ENCODE measurements at places on chromosomes 1 and 21.

- no peak for DNase-seq
Observed at GRCh38 chr1:93082313-93082712, 3.2 kb downstream of the MTF2 start.

- no peak for DNase-seq
Observed at GRCh38 chr1:206502812-206503211, 4.5 kb upstream of the RASSF5 start.

GRCh38 chr1:164953098-164953497, 394.1 kb downstream of the PBX1 start:
- DNase-seq = no peak

DNA sequence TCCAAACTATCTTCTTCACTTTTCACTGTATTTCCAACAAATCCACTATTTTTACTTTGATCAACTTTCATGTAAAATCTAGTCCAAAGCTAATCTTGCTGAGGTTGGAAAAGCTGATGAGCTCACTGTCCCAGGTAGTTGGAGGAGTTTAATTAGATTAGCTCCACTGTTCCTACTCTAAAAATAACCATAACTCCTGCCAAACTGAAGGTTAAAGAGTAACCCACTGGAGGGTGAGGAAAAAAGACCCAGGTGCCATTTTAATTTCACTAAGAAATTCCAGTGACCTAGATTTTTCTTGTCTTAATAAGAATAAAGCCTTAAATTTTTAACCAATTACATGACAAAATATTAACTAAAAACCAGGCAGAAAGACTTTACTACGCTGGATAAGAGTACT, 15.3 kb downstream of the DCAF8 start:
- no peak for DNase-seq

DNA sequence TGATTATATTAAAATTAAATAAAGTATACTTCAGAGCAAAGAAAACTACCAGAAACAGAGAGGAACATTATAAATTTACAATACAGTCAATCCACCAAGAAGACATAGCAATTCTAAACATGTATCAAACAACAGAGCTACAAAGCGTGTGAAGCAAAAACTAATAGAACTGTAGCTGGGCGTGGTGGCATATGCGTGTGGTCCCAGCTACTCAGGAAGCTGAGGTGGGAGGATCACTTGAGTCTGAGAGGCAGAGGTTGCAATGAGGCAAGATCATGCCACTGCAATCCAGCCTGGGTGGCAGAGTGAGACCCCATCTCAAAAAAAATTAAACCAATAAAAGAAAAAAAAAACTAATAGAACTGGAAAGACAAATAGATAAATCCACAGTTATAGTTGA, 12.3 kb downstream of the CCDC185 start:
- DNase-seq = no peak

- DNase-seq = no peak
Observed at GRCh38 chr1:176795929-176796328, 333.0 kb downstream of the PAPPA2 start.

GRCh38 chr1:27299385-27300271, 22.3 kb upstream of the TMEM222 start:
- no peak for DNase-seq

DNA sequence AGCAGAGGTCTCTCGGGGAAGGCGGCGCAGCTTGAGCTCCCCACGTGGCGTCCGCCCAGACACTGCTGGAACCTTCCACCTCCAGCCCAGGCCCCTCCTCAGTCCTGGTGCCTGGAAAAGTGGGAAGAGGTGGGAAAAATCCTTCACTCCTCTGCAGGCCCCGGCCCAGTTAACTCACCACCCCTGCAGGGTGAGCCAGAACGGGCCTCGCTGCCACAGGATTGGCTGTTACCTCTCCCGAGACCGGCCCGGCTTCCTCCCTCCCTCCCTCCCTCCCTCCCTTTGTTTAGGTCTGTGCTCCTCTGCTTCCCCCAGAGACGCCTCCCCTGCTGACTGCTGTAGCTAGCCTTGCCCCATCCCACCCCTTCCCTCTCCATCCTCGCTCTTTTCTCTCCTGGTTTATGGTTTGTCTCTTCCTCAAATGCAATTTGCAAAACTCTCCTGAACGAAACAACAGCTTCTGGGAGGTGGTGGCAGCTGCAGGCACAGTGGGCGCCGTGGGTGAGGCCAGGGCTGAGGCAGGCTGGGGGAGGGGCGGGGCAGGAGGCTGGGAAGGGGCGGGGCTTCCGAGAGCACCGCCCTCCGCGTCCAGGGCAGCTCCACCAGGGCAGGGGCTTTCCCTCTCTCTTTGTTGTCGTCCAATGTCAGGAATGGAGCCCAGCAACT, 6.5 kb downstream of the CAPN9 start:
- DNase-seq = no peak

DNA sequence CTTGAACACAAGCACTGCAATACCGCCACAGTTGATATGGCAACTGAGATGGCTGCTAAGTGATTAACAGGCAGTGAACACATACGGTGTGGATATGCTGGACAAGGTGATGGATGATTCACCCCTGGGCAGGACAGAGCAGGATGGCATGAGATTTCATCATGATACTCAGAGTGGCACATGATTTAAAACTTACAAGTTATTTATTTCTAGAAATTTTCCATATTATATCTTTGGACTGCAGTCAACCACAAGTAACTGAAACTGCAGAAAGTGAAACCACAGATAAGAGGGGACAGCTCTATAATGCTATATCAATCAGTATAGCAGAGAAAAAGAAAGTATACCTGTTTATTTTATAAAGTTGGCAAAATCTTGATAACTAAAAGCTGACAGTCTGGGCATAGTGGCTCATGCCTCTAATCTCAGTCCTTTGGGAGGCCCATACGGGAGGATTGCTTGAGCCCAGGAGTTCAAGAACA, 47.9 kb downstream of the PHACTR4 start:
- no peak for DNase-seq

DNA sequence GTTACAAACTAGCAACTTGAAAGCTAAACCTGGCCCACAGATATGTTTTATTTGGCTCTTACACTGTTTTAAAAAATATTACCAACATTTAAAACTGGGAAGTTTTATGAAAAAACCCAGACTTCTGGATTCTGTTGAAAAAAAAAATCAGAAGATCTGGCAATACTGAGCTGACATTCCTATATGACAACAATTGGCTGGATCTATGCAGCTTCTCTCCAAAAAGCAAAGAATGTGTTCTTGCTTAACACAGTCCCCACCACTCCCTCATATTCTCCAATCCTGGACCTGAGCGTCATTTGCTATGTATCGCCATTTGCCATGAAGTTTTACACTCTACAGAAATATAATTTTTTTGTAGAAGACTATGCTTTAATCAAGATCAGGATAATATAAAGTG, 859.6 kb downstream of the LTN1 start:
- no peak for DNase-seq

- DNase-seq = no peak
Observed at GRCh38 chr1:41860214-41860613, 58.5 kb downstream of the HIVEP3 start.

GRCh38 chr1:173570370-173571007, 32.4 kb downstream of the SLC9C2 start:
- no peak for DNase-seq

DNA sequence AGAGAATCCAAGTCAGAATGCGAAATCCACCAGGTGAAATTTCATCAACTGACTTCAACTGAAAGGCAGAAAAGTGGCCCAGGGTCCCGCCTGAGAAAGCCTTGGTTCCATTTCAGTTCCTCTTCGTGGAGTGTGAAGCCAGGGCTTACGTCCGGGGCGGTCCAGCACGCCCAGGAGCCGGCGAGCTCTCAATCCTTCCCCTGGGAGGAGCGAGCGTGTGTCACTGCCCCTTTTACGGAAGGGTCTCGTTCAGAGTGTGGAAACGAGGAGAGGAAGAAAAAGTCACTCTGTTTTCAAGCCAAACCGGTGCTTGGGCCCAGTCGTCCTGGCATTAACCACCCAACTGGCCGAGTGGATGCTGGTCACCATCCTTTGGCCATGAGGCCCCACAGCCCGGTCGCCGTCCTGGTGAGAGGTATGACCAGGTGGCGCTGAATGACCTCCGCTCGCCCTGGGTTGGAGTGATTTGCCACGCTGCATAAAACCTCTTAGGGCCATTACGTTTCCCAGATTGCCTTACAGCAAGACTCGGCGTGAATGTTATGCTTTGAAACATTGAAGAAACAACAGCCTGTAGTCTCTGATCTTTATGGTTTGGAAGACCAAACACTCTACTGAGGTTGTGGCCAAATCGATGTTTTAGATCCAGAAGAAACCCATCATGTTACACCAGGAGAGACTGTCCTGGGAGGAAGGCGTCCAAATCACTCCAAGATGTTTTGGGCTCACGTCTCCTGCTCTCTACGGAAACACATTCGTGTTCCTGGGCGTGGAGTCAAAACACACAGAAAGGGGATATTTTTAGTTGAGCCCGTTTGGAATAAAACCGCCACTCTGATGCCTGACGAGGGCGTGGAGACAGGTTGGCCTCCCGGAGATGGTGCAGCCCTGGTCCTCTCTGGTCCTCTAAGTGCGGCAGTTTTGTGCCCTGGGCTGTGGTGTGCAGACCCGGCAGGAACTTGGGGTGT, 93.6 kb upstream of the ACTRT2 start:
- no peak for DNase-seq

GRCh38 chr1:160070243-160071163, 543 bp upstream of the KCNJ10 start:
- peak; percentile 64 for DNase-seq

DNA sequence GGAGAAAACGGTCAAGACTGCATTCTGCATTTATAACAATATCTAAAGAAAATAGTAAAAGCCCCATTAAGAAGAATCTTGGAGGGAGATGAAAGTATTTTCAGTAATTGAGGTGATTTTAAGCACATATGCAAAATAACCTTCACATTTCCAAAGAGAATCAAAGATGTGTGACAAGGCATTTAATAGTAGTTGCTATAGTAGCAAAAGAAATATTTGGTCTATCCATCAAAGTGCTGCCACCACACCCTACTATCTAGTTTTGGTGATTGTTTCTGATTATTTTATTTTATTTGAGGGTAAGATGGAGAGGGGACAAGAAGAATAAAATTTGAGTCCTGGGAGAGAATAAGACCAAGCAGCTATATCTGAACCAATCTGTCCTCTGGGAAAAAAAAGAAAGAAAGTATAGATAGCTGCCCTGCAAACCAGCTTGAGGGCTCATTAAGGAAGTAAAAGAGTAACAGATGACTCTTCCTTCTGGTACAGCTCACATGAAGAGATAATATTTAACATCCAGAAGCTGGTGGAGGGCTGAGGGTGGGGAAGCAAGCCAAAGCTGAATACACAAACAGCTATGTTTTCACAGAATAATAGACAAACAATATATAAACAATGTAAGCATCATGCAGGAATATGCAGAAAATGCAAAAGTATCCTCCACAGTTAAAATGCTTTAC, 47.2 kb upstream of the RASAL2 start:
- no peak for DNase-seq

- DNase-seq = no peak
Observed at GRCh38 chr1:63739452-63739851, 34.4 kb upstream of the ROR1 start.

GRCh38 chr1:182181167-182181572, 119.7 kb upstream of the ZNF648 start:
- no peak for DNase-seq

- DNase-seq = peak; percentile 12
Observed at GRCh38 chr21:36504067-36505058, 24.4 kb upstream of the CLDN14 start.

DNA sequence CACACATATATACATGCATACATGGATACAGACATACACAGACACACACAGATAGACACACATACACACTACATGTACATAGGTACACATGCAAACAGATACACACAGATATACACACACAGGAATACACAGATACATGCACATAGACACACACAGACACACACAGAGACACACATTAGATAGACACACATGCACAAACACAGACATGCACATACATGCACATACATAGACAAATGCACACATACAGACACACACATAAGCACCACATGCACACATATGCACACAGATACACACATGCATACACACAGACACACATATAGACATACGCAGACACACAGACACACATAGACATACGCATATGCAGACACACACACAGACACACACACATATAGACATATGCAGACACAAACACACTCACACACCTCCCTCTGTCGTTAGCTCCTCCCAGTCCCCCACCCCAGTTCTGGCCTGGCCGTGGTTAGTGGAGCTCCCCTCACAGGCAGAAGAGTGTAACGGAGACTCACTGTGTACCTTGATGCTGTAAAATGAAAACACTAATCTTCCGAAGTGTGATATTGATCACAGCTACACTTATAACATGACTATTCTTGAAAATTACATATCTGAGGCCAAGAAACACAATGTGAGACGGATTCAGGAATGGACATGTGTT, 7.6 kb downstream of the UBASH3A start:
- DNase-seq = no peak

- DNase-seq = no peak
Observed at GRCh38 chr1:16145662-16146278, 10.1 kb downstream of the EPHA2 start.

- DNase-seq = no peak
Observed at GRCh38 chr1:54337928-54338327, 68.3 kb downstream of the SSBP3 start.

DNA sequence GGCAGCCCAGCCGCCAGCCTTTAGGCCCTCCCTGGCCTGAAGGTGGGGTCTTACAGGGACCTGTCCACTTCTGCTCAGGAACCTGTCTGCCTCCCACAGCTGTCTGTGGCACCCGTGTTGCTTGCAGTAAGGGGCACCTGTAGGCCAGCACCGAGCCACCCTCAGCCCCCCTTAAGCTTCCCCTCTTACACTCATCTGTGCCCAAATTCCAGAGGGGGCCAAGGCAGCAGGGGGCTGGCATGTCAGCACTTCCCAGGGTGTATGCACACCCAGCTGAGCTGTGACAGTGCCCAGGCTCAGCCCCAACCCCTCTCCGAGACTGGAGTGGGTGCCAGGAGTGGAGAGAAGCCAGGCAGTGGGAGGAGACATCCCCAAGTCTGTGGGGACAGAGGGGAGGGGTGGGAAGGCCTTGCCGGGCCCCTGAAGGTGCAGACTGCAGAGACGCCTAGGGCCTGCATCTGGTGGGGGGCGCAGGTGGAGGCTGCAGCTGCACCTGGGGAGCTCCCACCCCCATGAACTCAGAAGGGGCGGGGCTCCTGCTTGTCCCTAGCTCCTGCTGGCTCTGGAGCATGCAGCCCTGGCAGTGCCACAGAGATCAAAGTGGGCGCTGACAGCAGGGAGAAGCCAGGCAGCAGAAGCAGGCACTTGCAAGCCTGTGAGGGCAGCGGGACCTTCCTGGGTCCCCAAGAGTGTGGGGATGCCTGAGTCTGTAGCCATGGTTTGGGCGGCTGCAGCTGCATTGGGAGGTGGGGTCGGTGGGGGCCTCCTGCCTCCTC, 5.4 kb upstream of the SLC2A7 start:
- DNase-seq = no peak

DNA sequence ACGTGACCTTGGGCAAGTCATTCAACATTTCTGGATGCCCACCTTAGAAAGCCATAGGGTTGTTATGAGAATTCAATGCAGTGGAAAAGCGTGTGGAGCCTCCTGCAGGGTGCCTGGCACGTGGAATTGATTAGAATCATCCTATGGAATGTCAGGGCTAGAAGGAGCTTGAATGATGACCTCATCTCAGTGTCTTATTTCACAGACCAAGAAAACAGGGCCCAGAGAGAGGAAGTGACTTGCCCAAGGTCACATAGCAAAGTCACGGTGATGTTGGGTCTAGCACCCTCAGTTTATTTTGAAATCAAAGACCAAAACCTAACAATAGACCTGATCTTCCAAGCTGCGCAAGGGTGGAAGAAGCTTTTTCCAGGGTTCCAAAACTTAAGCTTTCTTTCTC, 6.0 kb downstream of the TRABD2B start:
- no peak for DNase-seq

GRCh38 chr21:45572783-45573451, 30.7 kb upstream of the SLC19A1 start:
- no peak for DNase-seq

- DNase-seq = no peak
Observed at GRCh38 chr1:66211521-66211920, 322.4 kb upstream of the SGIP1 start.

Measured in activated gamma-delta T cell treated with anti-CD3 and anti-CD28 coated beads, Interleukin-2, amount 50 U/mL, for 16 hours (primary cell).